ENCODE measurements at places on chromosomes 12 and 14.

- no peak for DNase-seq
These were observed 14.1 kb downstream of the JAG2 start for GRCh38 chr14:105154476-105154871.

DNA sequence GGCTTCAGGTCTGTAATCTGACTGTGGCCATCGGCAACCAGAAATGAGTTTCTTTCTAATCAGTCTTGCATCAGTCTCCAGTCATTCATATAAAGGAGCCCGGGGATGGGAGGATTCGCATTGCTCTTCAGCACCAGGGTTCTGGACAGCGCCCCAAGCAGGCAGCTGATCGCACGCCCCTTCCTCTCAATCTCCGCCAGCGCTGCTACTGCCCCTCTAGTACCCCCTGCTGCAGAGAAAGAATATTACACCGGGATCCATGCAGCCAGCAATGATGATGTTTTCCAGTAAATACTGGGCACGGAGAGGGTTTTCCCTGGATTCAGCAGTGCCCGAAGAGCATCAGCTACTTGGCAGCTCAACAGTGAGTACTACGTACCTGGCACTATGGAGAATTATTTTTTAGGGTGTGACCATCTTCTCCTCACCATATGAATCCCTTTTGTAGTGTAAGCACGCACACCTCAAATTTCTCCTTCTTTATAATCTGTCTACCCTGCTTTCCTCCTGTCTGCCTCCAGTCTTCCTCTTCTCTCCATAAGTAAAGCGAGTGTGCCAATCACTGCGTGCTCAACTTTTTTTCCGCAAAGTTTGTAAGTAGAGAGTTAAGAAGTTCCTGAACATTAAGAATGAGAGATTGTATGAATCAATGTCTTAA, at the start of gene TPH2:
TSS of gene TPH2 (plus strand) at position 118 of the 658 bp plus-strand sequence. CDS start at position 260, 142 bp downstream.
- DNase-seq: peak; percentile 36

DNA sequence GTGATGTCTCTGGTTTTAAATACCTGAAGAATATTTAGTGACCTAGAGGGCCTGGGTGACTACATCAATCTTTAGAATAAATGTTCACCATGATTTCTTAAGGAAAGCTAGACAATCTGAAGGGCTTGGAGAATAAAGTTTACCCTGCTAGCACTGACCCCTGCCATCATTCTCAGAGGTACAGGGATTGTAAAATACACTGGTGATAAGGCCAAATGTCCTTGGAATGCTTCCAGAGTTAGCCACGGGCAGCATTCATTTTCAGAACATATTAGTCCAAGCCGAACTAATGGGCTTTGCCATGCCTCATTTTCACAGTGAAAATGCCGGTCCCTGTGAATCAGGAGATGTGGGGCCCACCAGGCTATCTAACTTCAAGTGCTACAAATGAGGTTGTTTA, 1381.7 kb upstream of the SEL1L start:
- DNase-seq: no peak

DNA sequence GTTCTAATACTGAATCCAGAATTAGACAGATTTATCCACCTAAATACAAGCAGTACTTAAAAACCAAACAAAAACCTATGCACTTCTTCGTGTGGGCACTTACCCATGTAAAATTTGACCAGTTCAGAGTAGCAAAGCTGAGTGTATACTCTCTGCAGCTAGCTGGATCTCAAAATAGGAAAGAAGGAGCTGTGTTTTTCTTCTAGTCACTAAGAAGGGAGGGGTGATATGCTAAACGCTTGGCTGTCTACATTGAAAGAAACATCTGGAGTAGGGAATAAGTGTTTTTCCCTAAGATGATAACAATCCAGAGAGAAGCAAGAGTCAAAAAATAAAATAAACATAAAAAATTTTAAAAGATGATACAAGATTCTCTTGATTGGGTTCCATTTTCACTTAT, 20.0 kb downstream of the RBMS2 start:
- no peak for DNase-seq

DNA sequence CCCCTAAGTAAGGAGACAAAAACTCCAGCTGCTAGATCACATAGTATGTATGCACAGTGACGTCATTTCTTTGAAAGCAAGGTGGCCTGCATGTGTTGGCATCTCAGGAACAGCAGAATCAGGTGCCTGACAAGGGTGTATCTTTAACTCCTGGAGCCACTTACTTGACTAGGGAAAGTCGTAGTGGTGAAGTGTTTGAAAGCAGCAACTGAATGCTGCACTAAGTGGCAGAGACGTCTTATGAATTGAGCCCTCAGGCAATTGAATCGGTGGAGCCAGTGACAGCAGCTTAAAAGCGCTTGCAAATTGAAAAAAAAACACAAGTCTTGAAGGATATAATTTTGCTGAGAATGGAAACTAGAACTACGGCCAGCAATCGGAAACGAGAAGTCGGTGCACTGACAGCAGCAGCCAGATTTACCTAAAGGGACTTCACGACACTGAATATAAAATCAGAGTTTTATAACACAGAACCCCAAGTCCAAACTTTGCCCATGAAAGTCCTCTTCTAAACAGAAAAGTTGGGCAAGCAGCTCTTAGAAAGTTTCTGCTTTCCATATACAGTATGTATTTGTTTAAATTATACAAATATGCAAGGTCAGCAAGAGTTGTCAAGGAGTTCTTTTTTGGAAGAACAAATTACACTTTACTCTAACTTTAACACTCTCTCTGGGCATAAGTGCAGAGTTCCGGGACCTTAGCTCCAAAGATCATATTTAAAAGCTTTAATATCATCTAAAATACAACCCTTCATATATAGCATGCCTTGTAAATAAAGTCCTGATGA, 1.1 kb downstream of the IGF1 start:
- DNase-seq: no peak
